Activated CD4-positive, alpha-beta T cell treated with anti-CD3 and anti-CD28 coated beads for 48 hours (primary cell): ENCODE measurements at places on chromosomes 7 and 10.

DNA sequence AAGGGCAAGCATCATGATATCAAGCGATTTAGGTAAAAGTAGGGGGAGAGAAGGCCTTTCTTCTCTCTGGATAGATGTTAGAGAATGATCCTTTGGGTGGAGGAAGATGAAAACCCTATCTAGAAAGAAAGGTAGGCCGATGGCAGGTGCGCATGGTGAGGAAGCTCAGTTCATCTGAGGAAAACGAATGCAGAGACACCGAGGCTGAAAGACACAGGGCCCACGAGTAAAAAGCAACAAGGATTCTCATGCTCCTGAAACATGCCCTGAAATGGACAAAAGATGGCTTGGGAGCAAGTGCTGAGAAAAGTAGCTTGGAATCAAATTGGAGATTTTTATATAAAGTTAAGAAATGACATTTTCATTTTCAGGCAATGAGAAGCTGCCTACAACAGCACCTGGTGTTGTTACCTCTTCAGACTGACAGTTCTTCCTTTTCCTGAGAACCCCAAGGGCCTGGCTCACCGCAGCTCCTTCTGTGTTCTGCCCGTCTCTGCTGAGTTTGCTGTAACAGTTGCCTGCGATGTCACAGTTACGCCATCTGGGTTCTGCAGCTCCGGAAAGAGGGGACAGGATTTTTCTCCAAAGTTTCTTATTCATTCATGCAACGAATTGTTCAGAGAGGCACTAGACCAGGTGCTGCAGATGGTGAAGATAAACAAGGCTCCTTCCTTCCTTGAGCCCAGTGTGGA is 402.0 kb upstream of the KLF6 start:
- DNase-seq, result no peak

GRCh38 chr10:123772645-123773508 is 106.7 kb downstream of the GPR26 start:
- peak; percentile 11 for DNase-seq

DNA sequence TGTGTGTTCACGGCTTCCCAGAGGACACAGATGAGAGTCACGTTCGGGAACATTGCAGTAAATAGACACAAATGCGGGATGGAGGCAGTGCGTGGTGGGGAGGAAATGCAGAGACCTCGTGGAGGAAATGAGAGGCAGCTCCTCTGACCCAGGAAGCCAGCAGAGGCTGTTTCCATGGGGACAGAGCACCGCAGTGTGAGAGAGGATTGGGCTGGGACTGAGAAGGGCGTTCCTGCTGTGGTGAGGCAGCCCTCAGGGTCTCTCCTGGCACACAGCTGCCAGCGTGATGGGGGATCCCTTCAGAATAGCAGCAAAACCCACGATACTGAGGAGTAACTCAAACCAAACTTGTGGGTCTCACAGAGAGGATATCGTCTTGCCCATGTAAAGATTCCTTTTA is 21.7 kb upstream of the BHLHA15 start:
- no peak for DNase-seq

DNA sequence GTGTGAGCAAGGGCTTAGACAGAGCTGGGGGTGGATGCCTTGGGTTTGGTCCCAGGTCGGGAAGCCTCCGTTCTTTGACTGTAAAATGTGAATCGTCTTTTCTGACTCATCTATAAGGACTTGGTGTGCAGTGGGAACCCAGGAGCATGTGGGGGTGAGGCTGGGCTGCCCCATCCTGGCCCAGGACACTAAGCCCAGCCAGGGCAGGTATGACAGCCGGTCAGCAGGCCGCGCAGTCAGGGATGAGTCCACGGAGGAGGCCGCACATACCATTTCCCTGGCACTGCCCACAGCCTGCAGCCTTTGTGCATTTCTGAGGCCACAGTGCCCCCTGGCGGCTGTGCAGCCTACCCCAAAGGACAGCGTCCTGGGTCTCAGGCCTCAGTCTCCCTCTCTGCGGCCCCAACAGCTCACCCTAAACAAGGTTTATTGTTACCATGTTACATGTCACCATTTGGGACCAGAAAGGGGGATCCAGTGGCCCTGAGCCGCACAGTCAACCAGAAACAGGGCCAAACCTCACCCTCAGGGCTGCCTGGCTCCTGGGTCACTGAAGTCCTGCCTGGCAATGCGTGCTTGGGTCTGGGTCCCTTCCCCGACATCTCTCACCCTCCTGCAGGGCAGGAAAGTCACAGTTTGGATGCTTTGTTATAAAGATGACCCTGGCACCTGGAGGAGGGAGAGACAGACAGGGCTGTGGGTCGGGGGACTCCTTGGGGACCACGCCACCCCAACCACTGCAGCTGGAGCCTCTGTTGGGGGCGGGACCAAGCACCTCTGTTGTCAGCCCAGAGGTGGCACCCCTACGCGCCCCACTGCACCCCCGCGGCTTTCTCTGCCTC is 14.4 kb upstream of the SH2B2 start:
- DNase-seq, result peak; percentile 82

DNA sequence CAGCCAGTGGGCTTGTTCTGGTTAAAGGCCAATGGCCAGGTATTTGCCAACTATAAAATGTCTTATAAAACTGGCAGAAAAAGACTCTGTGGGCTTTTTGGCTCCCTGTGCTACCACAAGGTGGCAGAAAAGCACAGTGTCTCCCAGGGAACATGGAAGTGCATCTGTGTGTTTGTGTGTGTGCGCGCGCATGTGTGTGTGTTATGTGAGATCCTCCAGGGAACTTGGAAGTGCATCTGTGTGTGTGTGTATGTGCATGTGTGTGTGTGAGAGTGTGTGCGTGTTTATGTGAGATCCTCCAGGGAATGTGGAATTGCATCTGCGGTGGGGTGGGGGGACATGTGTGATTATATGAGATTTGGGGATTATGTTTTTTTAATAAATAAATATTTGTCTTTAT is 30.2 kb upstream of the ABI1 start:
- DNase-seq, result peak; percentile 77

DNA sequence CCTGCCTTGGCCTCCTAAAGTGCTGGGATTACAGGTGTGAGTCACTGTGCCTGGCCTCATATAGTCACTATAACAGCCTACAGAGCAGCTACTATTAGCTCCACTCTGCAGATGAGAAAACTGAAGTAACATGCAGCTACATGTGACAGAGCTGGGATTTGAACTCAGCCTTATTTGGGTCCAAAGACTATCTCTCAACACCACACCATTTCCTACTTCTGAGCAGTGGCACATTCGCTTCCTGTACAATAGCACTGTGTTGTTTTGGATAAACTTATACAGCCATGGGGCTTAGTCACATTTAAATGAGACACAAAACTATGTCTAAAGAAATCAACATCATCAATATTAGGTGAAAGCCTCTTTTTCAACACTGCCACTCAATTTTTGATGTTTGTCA is 69.8 kb upstream of the DNAJB12 start:
- DNase-seq, result no peak

- peak; percentile 68 for DNase-seq
Measured at GRCh38 chr7:34823650-34824258, 165.7 kb downstream of the NPSR1 start.

DNA sequence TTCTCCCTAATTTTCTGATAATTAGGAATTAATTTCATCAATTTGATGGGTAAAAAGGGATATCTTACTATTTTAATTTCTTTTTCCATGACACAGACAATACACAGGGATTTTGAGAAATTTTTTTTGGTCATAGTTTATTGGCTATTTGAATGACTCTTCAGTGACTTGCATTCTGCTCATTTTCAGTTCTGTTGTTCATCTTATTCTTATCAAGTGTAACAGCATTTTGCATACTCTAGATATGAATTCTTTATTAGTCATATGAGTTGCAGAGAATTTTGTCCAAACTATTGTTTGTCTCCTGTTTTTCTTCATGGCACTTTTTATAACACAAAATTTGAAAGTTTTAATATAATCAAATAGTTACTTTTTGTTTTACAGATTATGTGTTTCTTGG is 41.7 kb downstream of the MKLN1 start:
- DNase-seq, result no peak

- no peak for DNase-seq
Measured at GRCh38 chr10:127267442-127267841, 71.1 kb upstream of the INSYN2A start.

- DNase-seq, result no peak
Measured at GRCh38 chr7:94908323-94909178, 1.2 kb downstream of the PPP1R9A start.

- no peak for DNase-seq
Measured at GRCh38 chr10:132804287-132804686, 18.3 kb upstream of the NKX6-2 start.

DNA sequence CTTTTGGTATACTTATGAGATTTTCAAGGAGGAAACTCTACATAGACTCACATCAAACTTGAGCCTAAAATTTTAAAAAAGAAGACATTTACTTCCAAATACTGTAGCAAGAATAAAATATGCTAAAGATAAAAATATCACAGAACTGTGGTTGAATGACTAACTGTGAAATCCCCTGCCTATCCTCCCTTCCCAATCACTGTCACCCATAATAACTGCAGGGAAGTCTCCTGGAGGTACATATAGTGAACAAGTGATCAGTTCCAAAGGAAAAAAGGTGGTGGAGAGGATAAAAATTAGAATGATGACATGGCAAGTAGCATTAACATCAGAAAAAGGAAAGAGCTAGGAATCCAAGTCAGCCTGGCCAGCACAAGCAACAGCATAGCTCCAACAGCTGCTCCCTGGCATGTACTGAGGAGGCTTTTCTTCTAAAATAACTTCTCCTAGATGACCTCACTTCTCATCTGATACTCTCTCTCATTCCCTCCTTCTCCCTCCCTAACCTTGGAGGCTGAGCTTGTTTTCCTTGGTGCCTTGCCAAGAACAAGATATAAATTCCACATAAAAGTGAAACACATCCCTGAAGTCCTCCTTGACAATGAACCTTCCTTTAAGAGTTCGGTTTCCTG is 124.0 kb downstream of the IQUB start:
- DNase-seq, result no peak

DNA sequence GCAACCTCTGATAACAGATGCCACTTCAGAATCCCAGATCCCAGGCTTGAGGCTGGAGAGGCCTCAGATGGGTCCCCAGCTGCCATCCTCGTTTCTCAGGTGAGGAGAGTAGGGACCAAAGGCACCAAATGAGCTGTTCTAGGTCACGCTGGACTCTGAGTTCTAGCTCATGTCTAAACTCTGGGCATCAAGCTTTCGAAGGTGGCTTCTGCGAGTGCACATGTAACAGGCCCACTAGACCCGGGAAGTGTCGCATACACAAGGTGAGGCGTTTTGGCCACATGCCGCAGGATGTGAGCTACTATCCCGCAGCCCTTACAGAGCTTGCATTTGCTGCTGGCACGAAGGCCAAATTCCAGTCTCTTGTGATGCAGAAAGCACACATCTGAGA is 355.1 kb upstream of the SHH start:
- no peak for DNase-seq

DNA sequence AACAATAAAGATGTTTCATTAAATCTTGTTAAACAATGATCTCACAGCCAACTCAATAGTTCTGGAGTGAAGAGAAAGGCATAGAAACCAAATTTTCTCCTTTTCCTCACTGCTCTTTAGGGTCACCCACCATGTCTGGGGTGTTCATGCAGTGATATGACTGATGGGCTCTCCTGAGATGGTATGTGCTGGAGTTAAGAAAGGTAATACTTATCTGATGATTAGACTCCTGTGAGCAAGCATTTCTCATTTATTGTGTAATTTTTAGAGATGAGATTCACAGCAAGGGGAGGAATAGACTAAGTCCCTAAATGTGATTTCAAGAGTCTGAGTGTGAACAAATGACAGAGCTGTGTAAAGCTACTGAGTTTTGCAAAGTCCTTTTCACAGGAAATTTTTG is 1361.3 kb upstream of the CELF2 start:
- DNase-seq, result no peak

- DNase-seq, result no peak
Measured at GRCh38 chr10:3476640-3477448, 304.3 kb upstream of the PITRM1 start.

DNA sequence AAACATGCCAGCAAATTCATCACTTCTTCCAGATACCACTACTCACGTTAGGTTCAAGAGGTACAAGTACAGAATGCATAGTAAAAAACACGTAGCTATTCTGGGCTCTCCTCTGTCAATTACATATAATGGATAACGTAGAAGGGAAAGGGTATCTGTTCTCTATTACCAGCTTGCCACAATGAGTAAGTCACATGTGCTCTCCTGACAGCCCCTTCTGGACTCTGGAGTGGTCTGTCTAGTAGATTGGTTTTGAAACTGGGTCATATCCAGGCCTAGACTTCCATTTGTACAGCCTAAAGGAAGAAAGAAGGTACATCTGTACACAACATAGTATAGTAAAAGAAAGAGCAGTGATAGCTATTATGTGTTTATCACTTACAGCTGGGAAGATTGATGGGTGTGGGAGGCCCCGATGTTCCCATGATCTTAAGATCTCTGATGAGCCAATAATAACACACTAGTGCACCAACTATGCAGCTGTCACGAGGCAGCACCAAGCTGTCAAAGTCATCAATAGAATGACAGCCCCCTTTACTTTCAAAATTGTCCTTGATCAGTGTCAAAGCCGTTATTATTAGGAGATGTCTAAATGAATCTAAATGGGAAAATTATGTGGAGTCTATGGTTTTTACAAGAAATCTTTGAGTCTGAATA is 161.9 kb upstream of the AGK start:
- no peak for DNase-seq

DNA sequence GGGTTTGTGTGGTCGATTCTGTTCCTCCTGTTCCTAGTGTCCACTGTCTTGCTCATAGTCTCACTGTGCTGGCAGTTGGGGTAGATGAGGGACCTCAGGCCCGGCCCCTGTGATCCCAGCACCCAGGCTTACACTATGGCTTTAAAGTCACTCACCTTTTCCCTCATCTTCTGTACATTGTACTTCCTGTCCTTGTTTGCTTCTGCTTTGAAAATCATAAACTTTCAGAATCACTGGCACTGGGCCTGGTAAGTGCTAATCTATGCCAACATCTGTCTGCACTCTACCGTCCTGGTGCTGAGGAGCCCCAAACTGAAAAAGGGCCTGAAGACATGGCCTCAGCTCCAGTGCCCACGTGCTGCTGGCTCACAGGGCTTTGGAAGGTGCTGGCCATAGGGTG is 5.7 kb upstream of the TAS2R60 start:
- no peak for DNase-seq

GRCh38 chr7:159238541-159238940 is 93.9 kb upstream of the VIPR2 start:
- no peak for DNase-seq

GRCh38 chr7:117279931-117280557 is 42.8 kb downstream of the WNT2 start:
- no peak for DNase-seq

DNA sequence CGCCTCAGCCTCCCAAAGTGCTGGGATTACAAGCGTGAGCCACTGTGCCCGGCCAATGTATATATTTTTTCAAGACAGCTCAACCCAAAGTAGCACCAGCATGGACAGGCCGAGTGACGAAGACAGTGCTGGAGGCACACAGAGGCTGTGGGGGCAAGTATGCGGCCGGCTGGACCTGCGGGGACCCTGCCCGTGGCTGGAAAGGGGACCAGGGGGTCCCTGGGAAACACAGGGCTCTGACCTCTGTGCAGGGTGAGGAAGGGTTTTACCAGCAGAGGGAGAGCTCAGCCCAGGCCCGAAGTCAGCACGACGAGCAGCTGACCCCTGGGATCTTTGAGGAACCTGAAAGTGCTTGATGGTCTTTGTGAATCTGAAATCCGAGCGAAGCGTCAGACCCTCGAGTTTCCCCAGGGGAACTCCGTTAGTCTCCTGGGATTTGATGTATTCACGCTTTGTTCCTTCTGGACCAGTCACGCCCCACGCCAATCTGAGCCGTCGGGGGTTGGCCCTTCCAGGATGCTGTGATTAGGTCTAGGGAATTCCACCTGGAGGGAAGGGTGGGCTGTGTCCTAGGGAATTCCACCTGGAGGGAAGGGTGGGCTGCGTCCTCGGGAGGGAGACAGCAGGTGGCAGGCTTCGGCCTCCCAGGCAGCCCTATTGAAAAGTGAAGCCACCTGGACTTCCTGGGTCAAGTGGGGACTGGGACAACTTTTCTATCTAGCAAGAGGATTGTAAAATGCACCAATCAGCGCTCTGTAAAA is 10.9 kb upstream of the ZFAND2A start:
- no peak for DNase-seq
